ENCODE measurements at places on chromosomes 7 and 10.

DNA sequence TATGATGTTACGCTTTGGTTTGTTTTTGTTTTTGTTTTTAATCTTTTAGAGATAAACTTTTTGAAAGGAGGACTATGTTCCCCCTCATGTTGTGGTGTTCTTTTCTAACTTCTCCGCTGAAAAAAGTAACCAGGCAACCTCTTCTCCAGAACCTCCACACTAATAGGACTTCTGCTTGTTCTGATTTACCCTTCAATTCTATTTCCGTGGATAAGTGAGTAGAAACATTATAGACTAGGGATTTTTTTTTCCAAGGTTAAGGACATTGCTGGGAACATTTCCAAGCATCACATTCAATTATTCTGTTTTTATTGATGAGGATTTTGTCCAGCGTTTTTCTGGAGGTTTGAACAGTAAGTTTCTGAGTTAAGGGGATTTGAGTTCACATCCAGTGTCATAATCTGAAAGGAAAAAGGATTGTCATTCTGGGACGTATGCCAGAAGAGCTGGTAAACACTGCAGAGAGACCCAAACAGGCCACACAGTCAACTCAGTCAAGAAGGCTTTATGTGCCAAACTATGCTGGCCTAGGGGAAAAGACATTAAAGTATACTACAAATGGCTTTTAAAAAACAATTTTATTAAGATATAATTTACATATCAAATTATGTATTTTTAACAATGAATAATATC, 28.3 kb upstream of the RALA start:
- no peak for DNase-seq

DNA sequence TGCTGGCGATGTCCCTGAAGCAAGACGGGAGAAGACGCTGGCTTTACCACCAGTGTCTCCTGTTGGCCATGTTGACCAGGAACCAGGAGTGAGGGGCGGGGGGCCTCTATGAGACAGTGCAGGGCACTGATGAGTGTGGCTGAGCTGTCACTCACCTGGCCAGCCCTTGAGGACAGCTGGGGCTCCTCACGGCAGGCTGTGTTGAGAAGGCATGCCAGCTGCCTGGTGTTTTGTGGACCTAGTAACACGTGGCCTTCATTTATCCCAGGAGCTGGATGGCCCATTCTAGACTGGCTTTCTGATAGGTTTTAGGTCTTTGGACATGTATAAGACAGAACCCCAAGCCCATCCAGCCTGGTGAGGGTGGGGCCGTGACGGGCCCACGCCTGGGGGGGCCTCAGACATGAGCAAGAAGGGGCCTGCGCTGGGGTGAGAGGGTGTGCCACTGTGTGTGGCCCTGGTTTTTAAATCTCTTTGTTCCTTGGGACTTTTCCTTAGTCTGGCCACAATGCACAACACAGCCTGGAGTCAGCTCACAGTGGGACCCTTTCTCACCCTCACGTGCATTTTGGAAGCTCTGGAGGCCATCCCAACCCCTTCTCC, 10.5 kb downstream of the RHBDD2 start:
- DNase-seq, result no peak

DNA sequence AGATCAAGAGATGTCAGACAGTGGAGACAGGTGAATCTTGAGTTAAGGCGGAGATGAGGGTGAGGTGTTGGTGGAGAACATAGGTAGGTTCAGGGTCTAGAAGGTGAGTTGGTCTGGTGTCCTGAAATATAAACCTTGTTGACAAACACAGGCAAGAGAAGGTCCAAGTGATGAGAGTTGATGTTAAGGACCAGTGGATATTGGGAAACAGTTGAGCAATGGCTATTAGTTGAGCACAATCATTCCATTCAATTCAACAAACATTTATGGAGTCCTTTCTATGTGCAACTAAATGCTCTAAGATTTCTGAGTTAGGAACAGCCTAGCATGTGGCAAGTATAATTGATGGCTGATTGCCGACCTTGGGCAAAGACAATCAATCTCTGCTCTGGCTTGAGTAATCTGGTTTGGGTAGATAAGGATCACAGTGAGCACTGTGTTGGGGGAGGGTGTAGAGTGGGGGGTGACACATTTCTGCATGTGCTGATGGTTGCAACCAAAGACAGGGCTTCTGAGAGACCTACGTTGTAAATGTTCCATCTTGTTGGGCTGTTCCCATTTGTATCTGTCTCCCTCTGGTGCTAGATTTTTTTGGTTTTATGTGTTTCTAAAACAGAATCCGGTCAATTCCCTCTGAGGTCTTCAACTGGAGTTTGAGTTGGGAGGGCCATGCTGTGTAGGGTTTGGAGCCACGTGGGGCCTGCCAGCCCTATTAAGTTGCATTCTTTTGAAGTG, 201.1 kb downstream of the BAMBI start:
- DNase-seq, result no peak

DNA sequence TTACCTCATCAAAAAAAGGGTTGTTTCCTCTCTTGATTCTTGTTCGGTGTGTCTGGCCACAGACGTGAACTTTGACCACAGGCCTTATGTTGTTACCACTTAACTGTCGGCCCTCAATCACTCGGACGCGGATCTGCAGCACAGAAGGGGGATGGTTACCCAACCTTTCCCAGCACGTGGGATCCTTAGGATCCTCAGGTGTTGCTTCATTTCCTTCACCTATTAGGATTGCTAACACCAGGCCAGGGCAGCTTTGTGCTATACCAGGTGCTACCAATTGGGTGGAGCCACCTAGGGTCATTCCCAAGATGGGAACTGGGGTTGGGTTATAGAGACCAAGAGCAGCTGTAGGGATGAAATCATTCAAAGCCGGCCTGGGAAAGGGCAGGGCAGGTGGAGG, 73.4 kb downstream of the MYOF start:
- DNase-seq, result no peak

GRCh38 chr7:79227044-79227443, 226.4 kb downstream of the MAGI2 start:
- DNase-seq, result peak; percentile 9

DNA sequence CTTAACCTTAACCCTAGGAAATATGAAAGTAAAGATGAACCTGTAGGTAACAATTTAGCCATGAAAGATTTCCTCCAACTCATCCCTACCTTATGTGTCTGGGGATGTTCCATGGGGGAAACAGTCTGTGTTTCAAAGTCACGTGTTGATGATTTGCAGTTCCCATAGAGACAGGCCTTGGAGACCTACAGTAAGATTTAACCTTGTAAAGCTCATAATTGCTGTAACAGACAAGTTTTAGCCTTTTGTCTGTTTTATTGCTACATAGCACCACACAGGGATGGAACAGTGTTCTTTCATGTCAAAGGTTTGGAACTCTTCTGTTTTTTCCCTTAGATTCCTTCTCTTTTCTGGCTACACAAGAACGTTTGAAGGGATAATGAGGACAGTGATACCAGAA, 35.2 kb upstream of the ITGA8 start:
- DNase-seq, result no peak

DNA sequence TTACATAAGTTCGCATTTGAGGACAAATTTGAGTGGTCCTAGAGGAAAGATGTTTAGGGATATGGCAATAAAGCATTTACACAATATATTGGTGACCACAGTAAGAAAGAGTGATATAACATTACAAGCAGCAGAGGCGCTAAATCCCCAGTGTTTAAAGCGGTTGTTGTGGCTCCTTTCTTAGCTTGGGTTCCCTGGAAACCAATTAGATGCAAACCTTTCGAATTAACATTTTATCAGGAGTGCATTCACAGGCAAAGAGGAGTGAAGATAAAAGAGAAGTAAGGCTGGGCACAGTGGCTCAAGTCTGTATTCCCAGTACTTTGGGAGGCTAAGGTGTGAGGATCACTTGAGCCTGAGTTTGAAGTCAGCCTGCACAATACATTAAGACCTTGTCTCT, 331.1 kb downstream of the BICC1 start:
- no peak for DNase-seq

- DNase-seq, result no peak
Measured at GRCh38 chr10:92913973-92914372, 65.7 kb downstream of the EXOC6 start.

GRCh38 chr10:113273181-113274163, 279.4 kb upstream of the HABP2 start:
- peak; percentile 24 for DNase-seq

DNA sequence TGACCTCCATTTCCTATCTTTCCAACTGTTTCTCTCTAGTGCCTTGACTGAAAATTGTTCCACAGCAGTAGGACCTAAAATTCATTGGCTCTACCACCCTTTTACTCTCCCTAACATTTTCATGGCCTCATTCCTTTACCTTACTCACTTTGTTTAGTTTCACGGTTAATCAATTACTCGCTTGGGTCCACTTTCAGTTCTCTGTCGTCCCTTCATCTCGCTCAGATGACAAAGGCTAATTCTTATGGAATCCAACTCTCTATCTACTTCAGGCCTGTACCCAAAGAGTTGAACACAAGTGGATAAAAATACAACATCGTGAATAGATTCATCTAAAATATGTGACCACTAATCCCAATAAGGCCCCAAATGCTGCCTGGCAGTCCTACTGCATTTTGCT, 85.9 kb upstream of the ADO start:
- no peak for DNase-seq

DNA sequence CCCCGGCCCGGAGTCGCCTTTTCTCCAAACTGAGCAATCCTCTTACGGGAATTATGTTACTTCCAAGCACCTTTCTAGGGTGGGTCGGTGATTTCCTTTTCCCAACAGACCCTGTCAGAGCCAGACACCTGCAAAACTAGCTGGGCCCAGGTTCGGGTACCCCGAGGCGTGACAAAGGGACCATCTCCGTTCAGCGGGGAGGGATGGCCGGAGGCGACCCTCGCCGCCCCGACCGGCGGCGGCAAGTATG, 445 bp downstream of the PPA1 start:
- no peak for DNase-seq

DNA sequence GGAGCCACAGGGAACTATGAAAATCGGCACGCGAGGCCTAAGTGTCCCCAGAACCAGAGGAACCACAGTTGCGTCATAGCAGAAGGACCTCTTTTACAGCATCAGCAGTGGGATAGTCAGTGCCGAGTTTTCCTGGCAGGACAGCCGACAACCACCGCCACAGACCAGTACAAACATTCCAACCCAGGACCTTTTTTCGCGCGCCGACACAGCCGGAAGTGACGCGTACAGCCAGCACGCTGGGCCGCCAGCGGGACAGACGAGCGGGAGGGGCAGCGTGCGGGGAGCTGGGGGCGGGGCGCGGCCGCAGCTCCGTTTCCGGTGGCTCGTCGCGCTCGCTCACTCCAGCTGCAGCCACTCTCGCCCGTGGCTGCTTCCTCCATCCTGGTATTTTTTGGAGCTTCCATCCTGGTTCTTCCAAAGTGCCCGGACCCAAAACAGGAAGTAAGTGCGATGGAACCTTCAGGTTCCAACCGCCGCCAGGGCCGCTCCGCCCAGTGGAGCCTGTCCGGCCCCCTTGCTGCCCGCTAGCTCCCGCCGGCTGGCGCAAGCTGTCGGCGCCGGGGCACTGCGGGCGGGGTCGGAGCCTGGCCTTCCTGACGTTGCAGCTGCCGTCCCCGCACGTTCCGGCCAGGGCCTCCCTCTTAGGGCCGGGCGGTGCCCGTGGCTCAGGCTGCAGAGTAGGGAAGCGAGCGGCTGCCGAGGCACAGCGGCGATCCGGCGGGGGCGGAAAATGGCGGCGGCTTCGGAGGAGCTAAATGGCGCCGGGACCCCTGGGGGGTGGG, at the start of gene DMTF1:
Gene DMTF1, plus strand, starts transcription at position 342 of the 785 bp plus-strand sequence. CDS start 12,489 bp downstream, outside the sequence.
- DNase-seq, result peak; percentile 95

DNA sequence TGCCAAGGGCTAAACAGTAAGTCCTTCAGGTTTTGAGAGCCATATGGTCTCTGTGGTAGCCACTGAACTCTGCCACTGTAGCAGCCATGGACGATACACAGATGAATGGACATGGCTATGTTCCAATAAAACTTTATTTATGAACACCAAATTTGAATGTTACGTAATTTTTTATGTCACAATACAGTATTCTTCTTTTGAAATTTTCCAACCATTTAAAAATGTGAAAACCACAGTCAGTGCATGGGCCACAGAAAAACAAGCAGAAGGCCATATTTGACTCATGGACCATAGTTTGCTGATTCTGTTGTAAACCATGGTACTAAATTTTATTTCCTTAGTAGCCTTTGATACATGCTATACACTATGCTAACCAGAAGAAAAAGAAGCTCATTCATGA, 361.8 kb downstream of the MAGI2 start:
- peak; percentile 82 for DNase-seq

DNA sequence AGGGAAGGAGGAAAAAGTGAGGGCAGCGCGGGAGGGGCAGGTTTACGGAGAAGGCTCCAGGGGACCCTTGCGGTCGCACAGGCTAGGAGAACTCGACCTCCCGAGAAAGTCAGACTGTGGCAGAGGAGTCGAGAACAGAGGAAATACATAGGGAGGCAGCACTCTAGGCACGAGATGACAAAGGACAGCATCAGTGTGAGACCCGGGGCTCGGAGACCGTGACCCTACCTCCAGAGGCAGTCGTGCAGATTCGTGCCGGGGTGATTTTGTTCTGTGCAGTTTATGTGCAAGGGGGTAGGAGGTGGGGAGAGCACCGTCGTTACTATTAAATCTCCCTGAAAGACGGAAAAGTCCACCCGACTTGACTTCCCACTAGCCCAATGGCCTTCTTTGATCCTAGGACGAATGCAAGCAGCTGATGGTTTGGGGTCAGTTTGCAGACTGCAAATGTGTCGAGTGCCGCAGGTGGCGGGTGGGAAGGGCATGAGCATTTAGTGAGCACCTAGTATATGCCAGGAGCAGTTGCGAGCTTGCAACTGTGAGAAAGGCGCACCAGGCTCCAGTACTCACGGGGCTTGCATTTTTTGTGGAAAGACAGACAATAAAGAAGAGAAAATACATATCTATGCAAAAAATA, 674 bp upstream of the OSBPL3 start:
- peak; percentile 38 for DNase-seq

DNA sequence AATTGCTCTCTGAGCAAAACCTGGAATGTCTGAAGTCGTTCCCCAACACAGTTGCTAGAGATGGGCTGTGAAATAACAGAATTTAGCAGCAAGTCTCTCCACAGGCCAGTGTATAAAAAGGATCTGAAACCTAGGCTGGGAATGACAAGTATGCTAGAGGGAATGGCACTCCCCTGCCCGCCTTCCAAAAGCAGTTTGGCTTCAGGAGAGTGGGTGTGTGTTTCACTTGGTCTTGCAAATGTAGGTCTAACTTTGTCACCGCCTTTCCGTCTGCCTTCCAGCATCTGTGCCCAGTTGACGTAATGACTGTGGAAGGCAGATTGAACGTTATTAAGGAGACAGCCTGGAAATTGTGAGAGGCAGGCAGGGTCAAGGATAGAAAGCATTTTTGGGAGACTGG, 18.0 kb upstream of the MTURN start:
- DNase-seq, result peak; percentile 85

- DNase-seq, result no peak
Measured at GRCh38 chr10:63543576-63543962, 22.4 kb downstream of the REEP3 start.

GRCh38 chr7:88628363-88629085, 131.0 kb upstream of the ZNF804B start:
- DNase-seq, result no peak

DNA sequence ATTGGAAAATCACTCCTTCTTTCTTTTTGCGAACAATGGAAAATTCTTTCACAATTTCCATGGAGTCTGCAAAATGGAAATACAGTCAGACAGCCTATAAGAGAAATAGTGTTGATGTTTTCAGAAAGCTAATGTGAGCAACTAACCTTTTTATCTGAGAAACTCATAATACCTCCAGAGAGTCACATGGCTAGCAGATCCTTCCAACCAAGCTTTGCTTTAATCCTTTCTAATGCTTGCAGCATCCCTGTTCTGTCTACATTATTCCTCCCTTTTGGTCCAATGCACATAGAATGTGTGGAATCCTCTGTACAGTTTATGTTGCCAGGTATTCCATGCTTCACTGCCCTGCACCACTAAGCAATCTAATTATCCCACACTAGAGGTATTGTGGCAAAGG, 717.5 kb upstream of the LRRN3 start:
- no peak for DNase-seq

GRCh38 chr10:88289342-88289741, 293.8 kb downstream of the RNLS start:
- DNase-seq, result no peak
